Activated naive CD4-positive, alpha-beta T cell treated with anti-CD3 and anti-CD28 coated beads, Interleukin-2, amount 10 ng/mL, durations not matched to agents 7 days and 5 days (primary cell): ENCODE measurements at places on chromosomes 1 and 21.

- H3K27me3 ChIP-seq = peaks cover 20% of the 10 kb centered on the region
- no peak overlapping the region for H3K27ac ChIP-seq
- H3K36me3 ChIP-seq = peaks cover 9% of the 10 kb centered on the region
- no peak for DNase-seq
- H3K4me1 ChIP-seq = peaks cover 19% of the 10 kb centered on the region
These were observed 3.1 kb upstream of the EGLN1 start for GRCh38 chr1:231424950-231425805.

DNA sequence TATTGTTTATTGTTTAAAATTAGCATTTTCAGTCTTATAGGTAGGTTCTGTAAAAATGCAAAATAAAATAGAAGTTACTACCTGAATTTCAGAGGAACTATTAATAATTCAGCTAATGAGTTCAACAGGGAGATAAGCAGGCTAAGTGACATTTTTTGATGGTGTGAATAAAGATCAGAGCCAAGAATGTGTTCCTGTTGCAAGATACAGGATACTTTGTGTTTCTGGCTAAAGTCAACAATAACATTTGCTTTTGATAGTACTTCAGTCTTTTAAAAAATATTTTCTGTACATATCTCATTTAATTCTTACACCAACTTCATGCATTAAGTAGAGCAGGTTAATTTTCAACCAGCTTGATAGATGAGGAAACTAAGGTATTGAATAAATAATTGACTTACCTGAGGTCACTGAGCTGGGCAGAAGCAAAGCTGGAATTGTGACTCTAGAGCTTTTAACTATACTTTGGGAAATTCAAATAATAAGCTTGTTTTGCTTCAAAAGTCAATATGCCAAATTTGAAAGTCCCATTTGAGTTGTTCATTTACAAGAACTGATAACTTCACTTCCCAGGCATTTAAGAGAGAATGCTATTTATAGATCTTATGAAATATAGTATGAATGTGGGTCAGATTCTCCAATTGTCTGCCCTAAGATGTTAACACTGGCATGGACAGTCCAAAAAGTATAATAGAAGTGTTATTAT is 6.0 kb downstream of the GORAB start:
- no peak for DNase-seq
- H3K36me3 ChIP-seq = peaks cover 35% of the 10 kb centered on the region
- no peak overlapping the region for H3K4me3 ChIP-seq
- H3K27me3 ChIP-seq = no peaks in the 10 kb centered on the region

DNA sequence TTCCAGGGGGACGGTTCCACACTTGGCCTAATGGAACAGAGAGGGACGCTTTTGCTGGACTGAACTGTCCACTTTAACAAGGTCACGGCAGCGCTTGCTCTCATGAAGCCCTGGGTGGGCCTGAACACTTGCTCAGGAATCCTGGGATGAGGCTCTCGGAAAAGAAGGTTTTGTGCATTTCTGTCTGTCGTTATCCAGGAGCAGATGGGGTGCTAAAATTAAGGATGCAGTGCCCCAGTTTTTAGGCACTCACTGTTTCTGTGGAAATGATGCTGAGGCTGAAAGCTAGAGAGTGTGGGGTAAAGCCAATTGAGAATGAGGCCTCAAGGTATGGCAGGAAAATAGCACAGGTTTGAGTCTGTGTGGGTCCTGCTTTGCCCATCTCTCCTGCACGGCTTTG is 111.0 kb downstream of the DAB1 start:
- DNase-seq = no peak
- no peak overlapping the region for H3K4me3 ChIP-seq
- H3K4me1 ChIP-seq = peaks cover 7% of the 10 kb centered on the region
- peaks cover 3% of the 10 kb centered on the region for H3K27me3 ChIP-seq
- H3K27ac ChIP-seq = no peak overlapping the region
- H3K36me3 ChIP-seq = no peaks in the 10 kb centered on the region

- peaks cover 31% of the 10 kb centered on the region for H3K27me3 ChIP-seq
- no peak overlapping the region for H3K27ac ChIP-seq
- H3K4me1 ChIP-seq = no peaks in the 10 kb centered on the region
- DNase-seq = no peak
- H3K4me3 ChIP-seq = no peak overlapping the region
These were observed 102.0 kb downstream of the CRYAA start for GRCh38 chr21:43270800-43271301.

- H3K4me3 ChIP-seq = no peak overlapping the region
- no peak overlapping the region for H3K27ac ChIP-seq
- H3K4me1 ChIP-seq = no peaks in the 10 kb centered on the region
- H3K27me3 ChIP-seq = no peaks in the 10 kb centered on the region
- DNase-seq = no peak
- peaks cover 52% of the 10 kb centered on the region for H3K36me3 ChIP-seq
These were observed 45.2 kb upstream of the C1orf198 start for GRCh38 chr1:230913496-230913895.

- no peak for DNase-seq
- H3K36me3 ChIP-seq = peaks cover 9% of the 10 kb centered on the region
- peaks cover 36% of the 10 kb centered on the region for H3K4me1 ChIP-seq
- peaks cover 19% of the 10 kb centered on the region for H3K27me3 ChIP-seq
- peak overlapping the region; percentile 59 for H3K27ac ChIP-seq
- H3K4me3 ChIP-seq = peak overlapping the region; percentile 92
These were observed 400 bp upstream of the COG2 start for GRCh38 chr1:230641900-230642262.

- no peaks in the 10 kb centered on the region for H3K27me3 ChIP-seq
- H3K27ac ChIP-seq = no peak overlapping the region
- no peak for DNase-seq
These were observed 32.6 kb downstream of the KCNC4 start for GRCh38 chr1:110242731-110243130.

GRCh38 chr1:110675060-110675791 is 486 bp upstream of the KCNA3 start:
- H3K36me3 ChIP-seq = peaks cover 47% of the 10 kb centered on the region
- peaks cover 40% of the 10 kb centered on the region for H3K4me1 ChIP-seq
- H3K4me3 ChIP-seq = peak overlapping the region; percentile 74
- peaks cover 10% of the 10 kb centered on the region for H3K27me3 ChIP-seq

DNA sequence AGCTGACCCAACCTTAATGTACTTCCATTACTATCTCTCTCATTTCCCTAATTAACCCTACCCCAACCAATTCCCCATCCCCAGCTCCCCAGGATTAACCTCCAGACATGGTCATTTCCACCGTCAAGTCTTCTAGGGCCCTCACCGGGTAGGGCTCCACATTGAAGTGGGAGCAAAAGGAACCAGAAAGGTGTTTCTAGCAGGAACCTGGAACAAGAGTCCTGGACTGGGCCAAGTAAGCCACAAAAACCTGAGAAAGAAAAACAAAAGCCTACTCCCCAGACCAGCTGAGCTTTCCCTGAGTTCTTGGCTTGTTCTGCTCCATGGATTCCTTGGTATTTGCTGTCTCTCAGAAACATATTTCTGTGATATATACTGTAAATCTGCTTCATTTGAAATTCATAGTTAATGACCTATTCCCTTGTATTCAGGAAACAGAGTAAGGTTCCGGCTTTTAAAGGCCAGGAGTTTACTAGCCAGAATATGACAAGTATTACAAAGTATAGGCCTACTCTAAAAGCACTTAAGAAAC is 58.4 kb downstream of the SYF2 start:
- H3K36me3 ChIP-seq = no peaks in the 10 kb centered on the region
- DNase-seq = no peak
- peaks cover 10% of the 10 kb centered on the region for H3K27me3 ChIP-seq
- no peak overlapping the region for H3K27ac ChIP-seq

GRCh38 chr1:30731806-30732276 is 8.5 kb upstream of the MATN1 start:
- no peak overlapping the region for H3K4me3 ChIP-seq
- peaks cover 41% of the 10 kb centered on the region for H3K36me3 ChIP-seq
- peaks cover 3% of the 10 kb centered on the region for H3K27me3 ChIP-seq
- no peak for DNase-seq

DNA sequence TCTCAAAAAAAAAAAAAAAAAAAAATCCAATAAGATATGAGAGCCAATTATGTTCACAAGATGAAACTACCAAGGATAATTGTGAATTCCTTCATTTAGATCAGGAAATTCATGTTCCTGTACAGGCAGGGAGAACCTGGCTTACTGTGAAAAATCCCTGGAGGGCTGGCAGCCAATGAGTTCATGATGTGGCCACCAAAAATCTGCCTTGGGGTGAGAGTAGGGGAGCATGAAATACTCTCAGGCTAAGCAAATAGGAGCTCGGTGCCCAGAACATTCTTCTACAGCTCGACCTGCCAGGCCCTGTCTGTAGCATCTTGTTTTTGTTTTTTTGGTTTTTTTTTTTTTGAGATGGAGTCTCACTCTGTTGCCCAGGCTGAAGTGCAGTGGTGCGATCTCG is 50.1 kb downstream of the PIK3CD start:
- DNase-seq = no peak
- no peaks in the 10 kb centered on the region for H3K27me3 ChIP-seq
- H3K4me1 ChIP-seq = peaks cover 67% of the 10 kb centered on the region

DNA sequence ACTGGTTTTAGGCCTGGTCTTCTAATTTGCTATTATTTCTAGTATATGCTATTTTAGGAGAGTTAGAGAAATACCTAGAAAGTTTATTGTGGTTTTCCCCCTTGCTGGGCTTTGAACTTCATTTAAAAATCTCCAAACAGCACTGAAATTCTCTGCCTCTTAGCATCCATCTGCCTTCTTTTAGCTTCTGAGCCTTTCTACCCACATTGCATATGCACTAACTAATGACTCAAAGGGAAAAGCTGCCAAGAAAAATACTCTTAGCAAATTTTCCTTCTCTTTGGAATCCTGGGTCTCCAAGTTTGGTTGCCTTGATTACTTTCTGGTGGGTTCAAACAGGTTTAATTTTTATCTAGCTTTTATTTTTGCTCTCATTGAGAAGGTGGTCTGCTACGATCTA is 408.4 kb upstream of the PTBP2 start:
- no peak overlapping the region for H3K4me3 ChIP-seq
- no peaks in the 10 kb centered on the region for H3K27me3 ChIP-seq
- no peak for DNase-seq
- H3K4me1 ChIP-seq = no peaks in the 10 kb centered on the region
- no peak overlapping the region for H3K27ac ChIP-seq

GRCh38 chr1:55812281-55812680 is 597.1 kb upstream of the USP24 start:
- DNase-seq = no peak
- H3K27me3 ChIP-seq = no peaks in the 10 kb centered on the region
- H3K4me1 ChIP-seq = peaks cover 3% of the 10 kb centered on the region
- no peaks in the 10 kb centered on the region for H3K36me3 ChIP-seq
- H3K27ac ChIP-seq = no peak overlapping the region

DNA sequence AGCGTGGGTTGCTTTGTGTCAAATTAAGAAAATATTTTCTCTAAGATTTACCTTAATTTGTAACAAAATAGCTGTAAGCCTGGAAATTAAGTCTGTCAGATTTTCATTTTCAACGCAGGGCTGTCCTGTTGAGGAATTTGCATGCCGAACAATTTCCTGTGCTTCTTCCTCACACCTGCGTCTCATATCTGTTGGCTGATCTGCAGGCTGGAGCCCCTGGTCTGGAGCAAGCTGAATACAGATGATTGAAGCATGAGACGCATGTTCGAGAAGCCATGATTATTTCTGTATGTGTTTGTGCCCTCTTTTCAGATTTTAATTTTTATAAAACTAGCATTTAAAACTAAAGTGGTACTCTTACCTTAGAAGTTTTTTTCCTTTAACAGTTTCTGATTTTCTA is 9.8 kb downstream of the MIXL1 start:
- H3K4me3 ChIP-seq = no peak overlapping the region
- H3K4me1 ChIP-seq = no peaks in the 10 kb centered on the region
- DNase-seq = no peak
- peaks cover 21% of the 10 kb centered on the region for H3K36me3 ChIP-seq
- H3K27me3 ChIP-seq = no peaks in the 10 kb centered on the region

- H3K4me1 ChIP-seq = peaks cover 19% of the 10 kb centered on the region
- no peak for DNase-seq
- H3K27me3 ChIP-seq = peaks cover 31% of the 10 kb centered on the region
- no peak overlapping the region for H3K27ac ChIP-seq
- H3K4me3 ChIP-seq = no peak overlapping the region
These were observed 46.7 kb downstream of the CLIC6 start for GRCh38 chr21:34715518-34715917.

- no peaks in the 10 kb centered on the region for H3K27me3 ChIP-seq
- H3K27ac ChIP-seq = no peak overlapping the region
- no peak overlapping the region for H3K4me3 ChIP-seq
- DNase-seq = no peak
- H3K4me1 ChIP-seq = no peaks in the 10 kb centered on the region
These were observed 163.7 kb downstream of the NTMT2 start for GRCh38 chr1:170309389-170310013.

GRCh38 chr1:56797065-56797685 is 22.0 kb downstream of the FYB2 start:
- H3K36me3 ChIP-seq = no peaks in the 10 kb centered on the region
- no peak overlapping the region for H3K27ac ChIP-seq
- DNase-seq = no peak
- no peak overlapping the region for H3K4me3 ChIP-seq
- no peaks in the 10 kb centered on the region for H3K27me3 ChIP-seq
- no peaks in the 10 kb centered on the region for H3K4me1 ChIP-seq

DNA sequence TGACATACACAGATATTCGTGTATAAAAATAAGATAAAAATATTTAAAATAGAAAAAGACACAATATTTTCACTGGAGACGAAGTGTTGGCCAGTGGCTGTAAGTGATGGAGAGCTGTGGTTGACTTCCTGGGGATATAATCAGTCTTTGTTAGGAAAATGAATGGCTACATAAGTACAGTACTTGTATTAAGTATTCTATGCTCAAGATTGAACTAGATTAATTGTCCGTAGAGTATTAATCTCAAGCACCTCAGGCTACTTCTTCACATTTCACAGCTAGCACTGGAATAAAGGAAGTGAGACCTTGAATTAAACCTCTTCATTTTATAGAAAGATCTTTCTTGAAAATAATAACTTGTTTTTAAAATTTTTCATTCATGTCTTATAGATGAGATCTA is 39.0 kb upstream of the RGS5 start:
- H3K27me3 ChIP-seq = no peaks in the 10 kb centered on the region
- no peak for DNase-seq
- no peak overlapping the region for H3K4me3 ChIP-seq
- H3K27ac ChIP-seq = no peak overlapping the region
- H3K4me1 ChIP-seq = no peaks in the 10 kb centered on the region
- H3K36me3 ChIP-seq = no peaks in the 10 kb centered on the region

- peaks cover 4% of the 10 kb centered on the region for H3K27me3 ChIP-seq
- no peak overlapping the region for H3K4me3 ChIP-seq
- H3K4me1 ChIP-seq = peaks cover 17% of the 10 kb centered on the region
These were observed 38.0 kb upstream of the TIAM1 start for GRCh38 chr21:31382060-31382459.

GRCh38 chr1:24484199-24484598 is 18.4 kb upstream of the RCAN3 start:
- H3K36me3 ChIP-seq = peaks cover 37% of the 10 kb centered on the region
- H3K27ac ChIP-seq = peak overlapping the region; percentile 98
- no peak for DNase-seq
- peaks cover 96% of the 10 kb centered on the region for H3K4me1 ChIP-seq
- no peaks in the 10 kb centered on the region for H3K27me3 ChIP-seq

- no peaks in the 10 kb centered on the region for H3K36me3 ChIP-seq
- no peaks in the 10 kb centered on the region for H3K4me1 ChIP-seq
- H3K27me3 ChIP-seq = no peaks in the 10 kb centered on the region
- no peak for DNase-seq
- H3K27ac ChIP-seq = no peak overlapping the region
- H3K4me3 ChIP-seq = no peak overlapping the region
These were observed 52.7 kb upstream of the DIRAS3 start for GRCh38 chr1:68103011-68103545.

GRCh38 chr1:182913401-182913800 is 39.6 kb downstream of the SHCBP1L start:
- H3K36me3 ChIP-seq = no peaks in the 10 kb centered on the region
- H3K4me3 ChIP-seq = no peak overlapping the region
- H3K27ac ChIP-seq = no peak overlapping the region
